Dermis blood vessel endothelial cell (primary cell): ENCODE measurements at places on chromosomes 16 and 17. TPM values are rescaled to one million over a fixed set of nuclear protein-coding genes. Genes with fewer than 3 reads are reported as not detected.

GRCh38 chr17:76200354-76200753 lies 39.9 kb downstream of the RNF157 start:
- DNase-seq = no peak

- DNase-seq = no peak
Observed at GRCh38 chr17:77318491-77319210, 177.9 kb downstream of the SEC14L1 start.

The ACE gene
- 155 and 366 TPM in 2 replicates for total RNA-seq

DNA sequence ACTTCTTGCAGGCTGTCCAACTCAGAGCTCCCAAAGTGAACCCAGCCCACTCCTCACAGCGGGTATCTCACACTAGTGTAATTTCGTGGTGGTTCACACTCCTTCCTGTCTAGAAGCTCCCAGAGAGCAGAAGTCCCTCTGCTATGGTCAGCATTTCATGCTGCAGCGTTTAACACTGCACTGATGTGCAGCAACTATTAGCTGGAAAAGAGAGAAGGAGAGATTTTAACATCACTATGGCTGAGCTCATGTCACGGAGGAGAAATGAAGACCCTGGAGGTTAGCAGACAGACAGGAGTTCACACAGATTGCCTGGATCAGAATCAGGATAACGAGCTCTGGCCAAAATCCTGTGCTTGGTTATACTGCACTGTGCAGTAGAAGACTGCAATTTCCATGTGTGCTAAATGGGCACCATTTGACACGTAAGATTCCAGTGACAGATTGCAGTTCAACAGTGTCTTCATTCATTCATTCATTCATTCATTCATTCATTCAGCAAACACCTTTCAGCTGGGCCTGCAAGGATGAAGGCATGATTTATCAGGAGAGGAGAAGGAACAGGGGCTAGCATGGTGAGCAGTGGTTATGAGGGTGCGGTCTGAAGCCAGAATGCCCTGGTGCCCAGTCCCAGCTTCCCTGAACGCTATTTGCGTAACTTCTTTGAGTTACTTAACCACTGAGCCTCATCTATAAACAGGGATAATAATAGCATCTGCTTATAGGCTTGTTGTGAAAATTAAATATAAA lies 5.3 kb upstream of the CCL1 start:
- no peak for DNase-seq

DNA sequence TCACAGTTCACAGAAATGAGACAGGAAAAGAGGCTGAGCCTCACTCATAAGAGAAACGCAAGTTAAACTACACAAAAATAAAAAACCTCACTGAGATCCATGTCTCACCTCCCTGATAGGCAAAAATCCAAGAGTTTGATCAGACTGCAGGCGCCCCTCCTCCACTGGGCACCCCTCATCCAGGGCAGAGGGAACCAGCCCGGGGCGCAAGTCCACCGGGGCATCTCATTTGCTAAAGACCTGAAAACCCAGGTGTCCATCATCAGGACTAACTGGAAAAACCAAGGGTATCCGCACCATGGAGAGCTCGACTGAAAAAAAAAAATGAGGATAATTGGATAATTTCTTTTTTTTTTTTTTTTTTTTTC lies 2.6 kb downstream of the HBZ start:
- DNase-seq = no peak

- DNase-seq = no peak
Observed at GRCh38 chr17:56313201-56313600, 159.9 kb downstream of the ANKFN1 start.

GRCh38 chr17:27776882-27777624 lies 23.3 kb downstream of the NOS2 start:
- DNase-seq = no peak

GRCh38 chr16:58515871-58516767 lies 802 bp downstream of the SETD6 start:
- peak; percentile 9 for DNase-seq
